MCF 10A (cell line): ENCODE measurements at places on chromosomes 6 and 20. TPM values are rescaled to one million over a fixed set of nuclear protein-coding genes. Genes with fewer than 3 reads are reported as not detected.

Gene SPTLC3
- total RNA-seq: 15.6 and 20.3 TPM in 2 replicates

DNA sequence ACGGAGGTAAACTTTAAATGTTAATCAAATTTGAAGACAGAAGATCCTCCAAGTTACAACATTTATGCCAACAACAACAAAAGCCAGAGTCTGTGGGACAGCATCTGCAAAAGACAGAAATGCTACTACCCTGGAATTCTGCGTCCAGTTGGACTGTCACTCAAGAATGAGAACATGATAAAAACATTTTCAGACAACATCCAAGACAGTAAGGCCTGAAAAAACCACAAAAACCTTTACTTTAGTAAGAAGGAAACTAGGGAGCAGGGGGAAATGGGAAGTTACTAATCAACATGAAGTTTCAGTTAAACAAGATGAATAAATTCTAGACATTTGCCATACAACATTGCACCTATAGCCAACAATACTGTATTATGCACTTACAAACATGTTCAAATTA, 77.6 kb downstream of the MLIP start:
- H3K36me3 ChIP-seq: no peaks in the 10 kb centered on the region
- no peak for DNase-seq
- no peaks in the 10 kb centered on the region for H3K27me3 ChIP-seq
- H3K27ac ChIP-seq: no peak overlapping the region

Gene CEBPB
- total RNA-seq: 221 and 226 TPM in 2 replicates

DNA sequence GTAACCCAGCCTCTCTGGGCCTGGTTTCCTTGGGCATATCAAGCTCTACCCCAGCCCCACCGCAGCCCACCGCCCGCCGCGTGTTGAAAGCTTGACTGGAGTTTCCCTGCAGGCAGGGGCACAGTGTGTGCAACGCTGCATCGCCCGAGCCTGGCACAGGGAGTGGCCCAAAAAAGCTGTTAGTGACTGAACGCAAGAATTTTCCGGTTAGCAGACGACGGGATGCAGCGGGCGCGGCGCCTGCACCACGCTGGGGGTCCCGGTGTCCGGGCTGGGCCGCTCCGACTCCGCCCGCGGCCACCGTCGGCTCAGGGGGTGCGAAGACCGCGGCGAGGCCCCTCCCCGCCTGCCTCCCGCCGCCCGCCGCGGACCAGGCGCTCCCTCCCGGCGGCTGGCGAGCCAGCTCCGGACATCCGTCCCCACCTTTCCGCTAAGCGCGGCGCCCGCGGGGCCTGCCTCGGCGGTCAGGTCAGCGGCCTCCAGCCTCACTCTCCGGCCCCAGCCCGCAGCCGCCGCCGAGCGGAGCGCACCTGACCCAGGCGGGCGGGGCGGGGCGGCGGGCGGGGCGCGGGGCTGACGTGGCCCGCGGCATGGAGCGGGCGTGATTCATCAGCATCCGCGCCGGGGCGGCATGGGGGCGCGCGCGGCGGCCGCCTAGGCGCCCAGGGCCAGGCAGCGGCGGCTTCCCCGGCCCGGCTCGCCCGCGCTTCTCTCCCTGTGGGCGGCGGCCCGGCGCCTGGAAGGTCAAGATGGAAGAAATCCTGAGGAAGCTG, at the start of gene ARFGEF3:
TSS of gene ARFGEF3 (plus strand) at position 602 of the 773 bp plus-strand sequence. CDS start at position 750, 148 bp downstream.
- peak within 1 kb of the TSS; percentile 68 for H3K4me3 ChIP-seq
- peak; percentile 68 for DNase-seq
- H3K27me3 ChIP-seq: peaks cover 40% of the 10 kb centered on the region
- no peak within 1 kb of the TSS for H3K27ac ChIP-seq
- H3K4me1 ChIP-seq: no peaks in the 10 kb centered on the region

- no peak overlapping the region for H3K27ac ChIP-seq
- no peak overlapping the region for H3K4me3 ChIP-seq
- peaks cover 80% of the 10 kb centered on the region for H3K27me3 ChIP-seq
- H3K36me3 ChIP-seq: peaks cover 6% of the 10 kb centered on the region
These were observed 341.7 kb downstream of the PREX1 start for GRCh38 chr20:48486065-48486464.

- H3K27me3 ChIP-seq: no peaks in the 10 kb centered on the region
- no peaks in the 10 kb centered on the region for H3K36me3 ChIP-seq
- no peak overlapping the region for H3K4me3 ChIP-seq
- no peaks in the 10 kb centered on the region for H3K4me1 ChIP-seq
- DNase-seq: no peak
These were observed 217.9 kb downstream of the SOX4 start for GRCh38 chr6:21811484-21811883.
